ENCODE measurements at places on chromosomes 1 and 21.

- no peak for DNase-seq
Observed at GRCh38 chr1:39332828-39333227, 128.3 kb downstream of the MACF1 start.

GRCh38 chr21:14741256-14741655 lies 195.1 kb upstream of the SAMSN1 start:
- DNase-seq: no peak

DNA sequence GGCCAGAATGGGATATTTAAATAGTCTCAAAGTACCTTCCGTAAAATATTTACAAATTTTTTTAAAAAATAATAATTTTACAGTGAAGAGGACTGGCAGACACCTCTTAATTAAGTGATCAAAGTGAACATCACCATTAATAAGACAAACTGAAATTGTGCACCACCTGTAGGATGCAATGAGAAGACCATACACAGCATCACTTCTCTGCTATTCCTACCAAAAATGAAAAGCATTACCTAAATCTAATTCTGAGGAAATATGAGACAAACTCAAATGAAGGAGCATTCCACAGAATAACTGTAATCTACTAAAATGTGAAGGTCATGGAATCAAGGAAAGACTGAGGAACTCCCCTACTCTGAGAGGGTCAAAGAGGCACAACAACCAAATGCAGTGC lies 68.2 kb upstream of the PRDX6 start:
- DNase-seq: no peak

- DNase-seq: peak; percentile 17
Observed at GRCh38 chr1:231214918-231215680, 25.9 kb upstream of the GNPAT start.

- no peak for DNase-seq
Observed at GRCh38 chr1:6348511-6349191, 44.9 kb downstream of the ACOT7 start.

GRCh38 chr1:96075704-96076455 lies 645.7 kb upstream of the PTBP2 start:
- no peak for DNase-seq

- DNase-seq: peak; percentile 45
Observed at GRCh38 chr1:203166192-203166940, 9.3 kb downstream of the MYBPH start.

- DNase-seq: no peak
Observed at GRCh38 chr21:31900121-31900895, 27.5 kb downstream of the HUNK start.

All from GM12865 (cell line).